ENCODE measurements at places on chromosomes 3 and 15. TPM values are rescaled to one million over a fixed set of nuclear protein-coding genes. Genes with fewer than 3 reads are reported as not detected.

The ALDH1L1 gene
- polyA plus RNA-seq, result 262 TPM

The FAM174B gene
- 50.8 TPM for polyA plus RNA-seq

The OXTR gene
- polyA plus RNA-seq, result 0.03 TPM

The KLHL6 gene
- 1.3 TPM for polyA plus RNA-seq

The BHLHE40 gene
- 80.4 TPM for polyA plus RNA-seq

The CD96 gene
- polyA plus RNA-seq, result 0.69 TPM

The CLEC3B gene
- 14.3 TPM for polyA plus RNA-seq

The CCR3 gene
- 0.04 TPM for polyA plus RNA-seq

The UROC1 gene
- not detected for polyA plus RNA-seq

The GABRA5 gene
- polyA plus RNA-seq, result 0.06 TPM

The PPP1R14D gene
- not detected for polyA plus RNA-seq

The NTRK3 gene
- 2.0 TPM for polyA plus RNA-seq

Data from adipose tissue (tissue), 3 donors.